ENCODE measurements at places on chromosomes 5 and 9.

- DNase-seq, result no peak
These were observed 134.0 kb downstream of the SNX18 start for GRCh38 chr5:54651482-54652076.

- no peak for DNase-seq
These were observed 137.7 kb upstream of the LMX1B start for GRCh38 chr9:126475933-126476555.

DNA sequence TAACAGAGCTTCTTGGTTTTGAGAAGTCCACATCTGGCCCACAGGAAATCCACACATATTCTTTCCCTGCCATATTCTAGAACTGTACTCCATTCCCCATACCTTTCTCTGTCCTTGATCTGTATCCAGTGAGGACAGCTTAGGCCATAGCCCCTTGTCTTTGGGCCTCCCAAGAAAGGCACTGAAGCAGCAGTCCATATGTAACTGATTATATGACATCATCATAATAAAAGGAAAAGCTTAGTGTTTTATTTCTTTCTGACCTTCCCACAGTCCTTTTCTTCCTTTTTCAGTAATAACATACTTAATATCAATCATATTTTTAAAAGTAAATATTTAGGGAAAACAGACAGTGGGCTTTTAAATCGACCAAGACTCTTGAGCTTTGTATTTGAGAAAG lies 222.0 kb downstream of the EDIL3 start:
- no peak for DNase-seq

DNA sequence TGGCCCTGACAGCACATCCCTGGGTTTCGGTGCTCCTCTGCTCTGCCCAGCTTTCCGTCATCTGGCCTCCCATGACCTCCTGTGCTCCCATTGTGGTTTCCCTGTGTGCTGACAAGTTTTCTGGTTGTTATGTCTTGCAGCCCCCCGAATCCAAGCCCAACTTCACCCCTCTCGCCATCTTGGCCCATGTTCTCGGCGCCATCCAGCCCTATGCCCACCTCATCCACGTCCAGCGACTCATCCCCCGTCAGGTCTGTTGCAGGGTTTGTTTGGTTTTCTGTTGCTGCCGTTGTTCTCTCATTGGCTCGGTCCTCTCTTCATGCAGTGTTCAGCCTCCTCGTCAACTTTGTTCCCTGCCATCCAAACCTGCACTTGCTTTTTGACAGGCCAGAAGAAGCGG lies 196.4 kb downstream of the NR3C1 start:
- no peak for DNase-seq

GRCh38 chr5:171724468-171725204 lies 61.0 kb upstream of the SMIM23 start:
- no peak for DNase-seq

DNA sequence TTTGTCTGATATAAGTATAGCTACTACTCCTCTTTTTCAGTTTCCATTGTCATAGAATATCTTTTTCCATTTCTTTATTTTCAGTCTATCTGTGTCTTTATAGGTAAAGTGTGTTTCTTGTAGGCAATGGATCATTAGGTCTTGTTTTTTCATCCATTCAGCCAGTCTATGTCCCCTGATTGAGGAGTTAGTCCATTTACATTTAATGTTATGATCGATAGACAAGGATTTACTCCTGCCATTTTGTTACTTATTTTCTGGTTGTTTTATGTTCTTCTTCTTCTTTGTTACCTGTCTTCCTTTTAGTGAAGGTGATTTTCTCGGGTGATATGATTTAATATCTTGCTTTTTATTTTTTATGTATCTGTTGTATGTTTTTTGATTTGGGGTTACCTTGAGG lies 169.0 kb downstream of the BARX1 start:
- no peak for DNase-seq

GRCh38 chr9:112080831-112081542 lies 94.1 kb downstream of the SUSD1 start:
- DNase-seq, result no peak

- no peak for DNase-seq
These were observed 7.1 kb downstream of the FNIP1 start for GRCh38 chr5:131789765-131790164.

- DNase-seq, result no peak
These were observed 73.0 kb upstream of the IL17B start for GRCh38 chr5:149452007-149452664.

- DNase-seq, result no peak
These were observed 292.9 kb downstream of the NR3C1 start for GRCh38 chr5:143110591-143110990.

DNA sequence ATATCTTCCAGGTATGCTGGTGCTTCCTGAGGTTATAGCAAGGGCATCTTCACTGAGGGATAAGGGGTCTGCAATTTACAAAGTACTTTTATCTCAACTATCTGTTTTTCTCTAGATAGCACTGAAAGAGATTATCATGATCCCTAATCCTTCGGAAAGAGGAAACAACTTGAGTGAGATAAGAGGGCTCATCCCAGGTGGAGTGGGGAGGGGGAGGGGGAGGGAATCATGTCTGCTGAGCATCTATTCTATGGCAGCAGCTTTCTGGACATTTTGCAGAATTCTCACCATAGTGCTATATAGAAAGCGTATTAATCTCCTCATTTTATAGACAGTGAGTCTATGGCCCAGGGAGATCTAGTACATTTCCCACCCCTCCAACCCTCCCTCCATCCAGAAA lies 5.9 kb downstream of the TNFSF15 start:
- no peak for DNase-seq

- DNase-seq, result no peak
These were observed 95.0 kb downstream of the MRPS27 start for GRCh38 chr5:72224946-72225463.

DNA sequence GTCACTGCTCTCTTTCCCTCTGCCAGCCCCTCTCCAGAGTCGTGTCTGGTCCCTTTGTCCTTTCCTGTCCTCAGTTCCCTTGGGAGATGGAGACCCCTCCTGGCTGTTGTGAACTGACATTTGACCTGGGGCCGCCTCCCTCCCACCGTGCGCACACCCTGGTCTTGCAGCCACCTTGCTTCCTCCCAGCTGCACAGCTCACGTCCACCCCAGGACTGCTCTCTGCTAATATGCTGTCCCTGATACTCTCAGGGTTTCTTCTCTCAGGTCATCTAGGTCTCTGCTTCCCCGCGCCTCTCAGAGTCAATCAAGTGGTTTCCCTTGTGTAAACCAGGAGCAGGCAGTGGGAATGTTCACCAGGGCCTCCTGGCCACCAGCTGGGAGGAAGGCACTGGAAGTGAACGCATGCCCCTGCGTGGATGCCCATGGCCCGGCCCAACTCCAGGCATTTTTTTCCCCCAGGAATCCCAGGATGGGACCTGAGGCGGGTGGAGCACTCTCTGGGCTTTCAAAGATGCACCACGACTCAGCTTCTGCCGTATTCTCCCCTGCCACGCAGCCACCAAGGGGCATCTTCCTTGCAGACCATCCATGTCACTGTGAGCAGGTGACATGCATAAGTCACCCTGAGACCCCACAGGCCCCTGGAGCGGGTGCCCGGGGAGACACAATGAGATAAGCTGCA lies 142.4 kb downstream of the OLFM1 start:
- no peak for DNase-seq

GRCh38 chr9:127083138-127083980 lies 39.1 kb downstream of the ANGPTL2 start:
- no peak for DNase-seq

DNA sequence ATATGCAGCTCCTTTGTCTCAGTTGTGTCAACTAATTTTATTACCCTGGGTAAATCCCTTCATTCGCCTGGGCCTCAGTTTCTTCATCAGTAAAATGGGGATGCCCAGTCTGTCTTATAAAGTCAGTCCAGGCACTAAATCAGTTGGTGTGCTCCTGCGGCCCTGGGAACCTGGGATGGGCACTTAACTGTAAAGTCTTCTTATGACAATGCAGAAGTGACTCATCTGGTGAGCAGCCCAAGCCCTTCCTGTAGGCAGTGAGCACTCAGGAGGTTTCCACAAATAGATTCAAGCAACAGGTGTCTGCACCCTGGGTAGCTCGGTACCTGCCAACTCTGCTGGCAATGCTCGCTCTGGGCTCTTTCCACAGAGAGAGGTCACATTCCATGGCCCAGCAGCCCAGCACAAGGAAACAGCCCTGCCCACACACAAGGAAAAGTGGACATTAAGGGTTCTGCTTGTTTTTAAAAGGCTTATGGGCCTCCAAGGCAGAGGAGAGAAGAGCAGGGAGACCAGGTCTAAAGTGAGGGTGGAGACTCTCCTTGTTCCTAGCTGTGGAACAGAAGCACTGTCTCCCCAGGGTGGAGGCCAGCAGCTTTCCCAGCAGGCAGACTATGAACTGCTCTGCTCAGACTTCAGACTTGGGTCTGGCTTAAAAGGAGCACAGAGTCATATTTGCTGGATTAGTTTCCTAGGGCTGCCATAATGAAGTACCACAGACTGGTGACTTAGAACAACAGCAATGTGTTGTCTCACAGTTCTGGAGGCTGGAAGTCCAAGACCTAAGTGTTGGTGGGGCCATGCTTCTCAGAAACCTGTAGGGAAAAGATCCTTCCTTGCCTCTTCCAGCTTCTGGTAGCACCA lies 89.7 kb upstream of the ADRA1B start:
- DNase-seq, result no peak

- no peak for DNase-seq
These were observed 59.1 kb downstream of the BOD1 start for GRCh38 chr5:173557123-173557903.

DNA sequence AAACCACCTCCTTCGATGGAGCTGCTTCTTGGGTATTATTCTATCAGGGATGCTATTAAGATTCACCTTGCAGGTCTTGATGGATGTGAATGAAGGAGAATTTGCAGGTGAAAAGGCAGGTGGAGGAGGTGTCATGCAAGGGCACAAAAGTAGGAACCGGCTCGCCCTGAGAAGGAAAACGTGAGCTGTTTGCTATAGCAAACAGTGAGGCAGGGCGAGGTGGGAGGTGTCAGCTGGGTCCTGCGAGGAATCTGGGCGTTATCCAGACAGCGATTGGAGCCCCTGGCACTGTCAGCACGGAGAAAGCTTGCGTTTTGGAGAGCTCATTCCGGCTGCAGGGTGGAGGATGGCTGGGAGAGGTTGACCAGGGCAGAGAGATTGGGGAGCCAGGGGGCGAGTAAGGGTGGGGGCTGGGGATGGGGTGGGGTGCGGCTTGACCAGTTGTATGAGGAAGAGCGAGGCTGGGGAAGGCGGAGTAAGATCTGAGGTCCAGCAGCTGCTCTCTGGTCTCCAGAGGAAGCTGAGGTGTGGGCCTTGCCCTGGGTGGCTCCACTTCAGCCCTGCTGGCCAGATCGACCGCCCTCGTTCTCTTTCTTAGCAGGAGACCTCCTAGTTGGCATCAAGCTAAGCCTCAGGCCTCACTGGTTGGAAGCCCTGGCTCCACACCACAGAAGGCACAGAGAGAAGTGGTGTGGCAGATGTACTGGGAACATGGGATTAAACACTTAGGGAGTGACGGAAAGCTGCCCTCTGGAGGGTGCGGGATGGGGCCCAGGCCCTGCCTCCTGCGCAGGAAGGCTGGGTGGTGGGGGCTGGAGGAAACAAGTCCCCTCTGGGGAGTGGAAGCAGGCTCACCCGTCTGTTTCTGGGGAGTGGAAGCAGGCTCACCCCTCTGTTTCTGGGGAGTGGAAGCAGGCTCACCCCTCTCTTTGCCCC lies 54.7 kb upstream of the NEURL1B start:
- DNase-seq, result no peak

GRCh38 chr9:112331674-112331952 lies 1.8 kb downstream of the PTBP3 start:
- no peak for DNase-seq

DNA sequence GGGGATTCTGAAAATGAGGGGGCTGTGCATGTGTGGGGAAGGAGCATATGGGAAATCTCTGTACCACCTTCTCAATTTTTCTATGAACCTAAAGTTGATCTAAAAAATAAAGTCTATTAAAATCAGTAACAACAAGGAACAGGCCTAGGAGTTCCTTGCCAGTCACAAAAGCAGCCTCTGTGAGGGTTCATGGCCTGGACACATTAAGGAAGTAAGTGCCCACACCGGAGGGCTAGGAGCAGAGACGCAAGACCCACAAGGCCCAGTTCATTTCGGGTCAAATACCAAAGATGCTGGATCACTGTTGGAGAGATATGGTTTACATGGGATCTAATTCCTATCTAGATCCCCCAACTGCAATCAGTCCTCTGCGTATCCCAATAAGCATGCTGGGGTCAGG lies 88.4 kb downstream of the SEMA4D start:
- DNase-seq, result no peak

DNA sequence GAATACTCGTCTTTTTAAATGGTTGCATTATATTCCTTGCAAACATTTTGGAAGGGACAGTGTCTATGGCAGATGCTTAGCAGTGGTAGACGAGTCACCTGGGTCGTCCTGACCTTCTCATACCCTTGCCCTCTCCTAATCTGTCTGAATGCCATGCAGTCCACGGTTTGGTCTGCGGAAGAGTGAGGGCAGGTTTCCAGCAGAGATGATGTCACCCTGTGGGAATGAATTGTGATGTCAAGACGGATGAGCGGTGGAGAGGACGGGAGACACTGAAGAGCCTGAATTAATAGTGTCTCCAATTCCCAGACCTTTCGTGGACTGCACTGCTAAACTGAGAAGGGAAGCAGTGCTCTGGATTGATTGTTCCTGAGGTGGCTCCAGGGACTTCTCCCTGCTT lies 329.0 kb upstream of the PANK3 start:
- DNase-seq, result no peak

- no peak for DNase-seq
These were observed 45.9 kb downstream of the BOD1 start for GRCh38 chr5:173570321-173571090.

DNA sequence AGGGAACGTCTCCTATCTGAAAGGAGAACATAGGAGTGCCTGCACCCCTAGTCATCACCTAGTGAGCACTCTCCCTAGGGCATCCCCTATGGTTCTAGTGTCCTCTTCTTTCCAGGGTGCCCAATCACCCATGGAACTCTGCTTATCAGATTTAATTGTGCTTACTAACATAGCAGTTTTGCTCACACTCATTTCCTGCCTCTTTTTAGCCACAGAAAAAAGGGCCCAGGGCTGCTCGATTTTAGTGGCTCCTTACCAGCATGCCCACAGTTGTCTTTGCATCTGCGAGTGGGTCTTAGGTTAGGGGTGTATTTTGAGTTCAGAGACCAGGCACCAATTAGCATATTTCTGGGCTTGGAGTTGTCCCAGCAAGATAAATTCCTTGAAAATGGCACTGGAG lies 1110.2 kb downstream of the TAF11L14 start:
- no peak for DNase-seq

DNA sequence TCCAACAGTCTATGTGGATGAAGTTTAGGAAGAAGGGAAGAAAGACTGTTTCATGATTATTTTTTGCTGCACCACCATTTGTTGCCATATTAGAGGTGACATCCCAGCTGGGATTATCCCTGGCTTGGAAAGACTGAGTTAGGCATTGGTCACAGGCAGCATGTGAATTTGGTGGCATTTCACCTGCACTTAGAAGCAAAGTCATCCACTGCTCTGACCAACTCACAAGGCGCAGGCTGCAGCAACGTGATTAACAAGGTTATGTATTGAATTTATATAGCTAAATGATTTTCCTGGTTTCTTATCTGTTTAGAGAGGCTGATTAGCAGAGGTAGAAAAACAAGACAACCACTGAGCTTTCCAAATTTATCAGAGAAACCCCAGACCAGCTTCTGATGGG lies 2.7 kb downstream of the FYB1 start:
- DNase-seq, result no peak

GRCh38 chr9:114423181-114423580 lies 35.4 kb upstream of the AKNA start:
- no peak for DNase-seq
